ENCODE measurements at places on chromosomes 12 and 14.

DNA sequence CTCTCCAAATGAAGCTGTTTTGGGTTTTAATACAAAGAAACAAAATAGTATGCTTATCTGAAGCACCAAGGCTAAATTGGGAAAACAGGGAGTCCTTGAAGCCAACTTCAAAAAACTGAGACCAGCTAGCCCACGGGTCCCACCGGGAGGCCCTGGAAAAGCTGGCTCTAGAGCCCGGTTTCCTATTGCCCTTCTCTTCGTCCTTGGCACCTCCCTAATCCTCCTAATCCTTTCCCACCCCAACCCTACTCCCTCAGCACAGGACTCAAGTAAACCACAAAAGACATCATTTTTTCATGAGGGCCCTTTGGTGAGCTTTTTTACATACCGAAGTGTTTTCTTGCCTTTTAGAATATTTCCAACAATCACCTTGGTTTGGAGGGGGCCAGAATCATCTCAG lies 11.3 kb downstream of the LRRC74A start:
- DNase-seq = no peak

DNA sequence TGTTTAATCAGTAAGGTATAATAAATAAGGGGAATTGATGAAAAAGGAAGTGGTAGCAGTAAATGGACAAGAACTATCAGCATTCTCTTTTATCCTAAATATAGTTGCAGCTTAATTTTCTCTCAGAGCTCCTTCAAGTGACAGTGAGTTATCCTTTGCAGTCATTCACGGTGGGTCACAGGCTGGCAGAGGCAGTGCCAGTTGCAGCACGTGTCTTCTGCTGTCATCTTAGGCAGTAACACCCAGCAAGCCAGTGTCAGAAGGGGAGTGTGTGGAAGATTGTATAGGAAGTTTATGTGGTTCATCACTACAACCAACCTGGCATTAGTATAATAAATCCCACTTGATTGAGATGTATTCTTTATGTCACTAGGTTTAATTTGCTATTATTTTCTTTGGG lies 170.0 kb downstream of the CCDC91 start:
- no peak for DNase-seq

DNA sequence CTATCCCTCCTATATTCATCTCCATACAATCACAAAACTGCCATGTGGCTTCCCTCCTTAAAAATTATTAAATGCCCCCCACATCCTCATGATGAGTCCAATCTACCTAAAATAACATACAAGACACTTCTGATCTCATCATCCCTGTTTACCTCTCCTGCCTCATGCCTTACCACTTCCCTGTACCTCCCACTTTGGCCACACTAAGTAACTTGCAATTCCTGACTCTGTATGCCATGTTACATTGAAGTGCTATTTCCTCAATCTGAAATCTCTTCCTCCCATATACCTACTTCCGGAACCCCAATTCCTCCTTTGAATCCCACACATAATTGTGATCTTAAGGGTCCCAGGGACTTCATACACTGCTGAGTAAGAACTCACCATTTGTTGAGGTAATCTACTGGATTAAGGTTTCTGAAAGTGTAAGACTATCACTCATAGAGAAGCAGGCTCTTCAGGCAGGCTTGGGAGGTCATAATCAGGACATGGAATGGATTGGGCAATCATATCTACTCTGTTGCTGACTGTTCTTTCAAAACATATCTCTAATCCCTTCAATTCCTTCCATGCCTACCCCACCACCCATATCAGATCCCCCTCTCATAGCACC lies 117.6 kb upstream of the PLEKHG7 start:
- no peak for DNase-seq

DNA sequence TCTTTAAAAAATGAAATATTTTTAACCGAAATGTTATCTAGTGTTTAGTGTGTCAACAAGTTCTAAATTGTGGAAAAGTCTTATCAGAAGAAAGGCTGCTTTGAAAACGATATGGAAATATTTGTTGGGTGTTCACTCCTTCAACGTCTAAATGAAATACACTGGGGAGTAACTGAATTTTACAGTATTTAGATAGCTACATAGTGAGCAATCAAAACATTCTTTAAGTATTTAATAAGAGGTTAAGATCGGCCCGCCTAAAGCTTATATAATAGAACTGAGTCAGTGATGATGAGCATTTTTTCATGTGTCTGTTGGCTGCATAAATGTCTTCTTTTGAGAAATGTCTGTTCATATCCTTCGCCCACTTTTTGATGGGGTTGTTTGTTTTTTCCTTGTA lies 228.3 kb downstream of the RAD51B start:
- no peak for DNase-seq

- DNase-seq = no peak
Measured at GRCh38 chr12:54300732-54301427, at the start of gene NFE2. NFE2 (minus strand) TSS chr12:54301015; CDS start chr12:54295248, 5,767 bp downstream.

DNA sequence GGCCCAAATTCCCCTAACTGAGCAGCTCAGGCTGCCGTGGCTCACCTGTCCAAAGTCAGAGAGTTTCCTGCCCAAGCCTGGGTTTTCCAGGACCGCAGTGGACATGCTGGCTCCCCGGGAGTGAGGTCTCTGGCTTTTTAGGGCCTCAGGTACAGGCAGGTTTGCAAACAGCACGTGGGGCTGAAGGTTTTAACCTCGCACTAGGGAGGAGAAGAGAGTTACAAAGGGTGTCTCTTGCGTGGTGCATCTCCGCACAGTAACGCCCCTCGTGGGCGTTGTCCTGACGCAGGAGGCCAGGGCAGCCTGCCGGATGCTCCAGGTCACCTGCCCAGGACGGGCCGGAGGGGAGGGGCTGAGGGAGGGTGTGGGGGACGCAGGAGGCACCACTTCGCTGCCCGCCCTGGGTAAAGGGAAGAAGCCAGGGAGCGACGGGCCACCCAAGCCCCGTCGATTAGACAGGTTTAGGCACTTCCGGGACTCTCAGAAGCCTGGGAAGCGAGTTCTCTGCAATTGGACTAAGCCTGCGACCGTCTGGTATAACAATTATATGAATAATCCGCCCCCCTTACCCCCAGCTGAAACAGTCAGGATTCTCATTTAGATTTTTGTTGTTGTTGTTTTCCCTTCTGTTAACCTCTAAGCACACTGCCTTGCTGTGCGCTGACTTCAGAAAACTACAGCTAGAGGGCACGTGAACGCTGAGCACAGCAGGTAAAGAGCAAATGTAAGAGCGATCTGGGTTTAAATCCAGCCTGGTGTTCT lies at the start of gene PAH:
PAH (minus strand) TSS at position 219 of the 762 bp plus-strand sequence; CDS start at position 105, 114 bp downstream.
- DNase-seq = no peak

DNA sequence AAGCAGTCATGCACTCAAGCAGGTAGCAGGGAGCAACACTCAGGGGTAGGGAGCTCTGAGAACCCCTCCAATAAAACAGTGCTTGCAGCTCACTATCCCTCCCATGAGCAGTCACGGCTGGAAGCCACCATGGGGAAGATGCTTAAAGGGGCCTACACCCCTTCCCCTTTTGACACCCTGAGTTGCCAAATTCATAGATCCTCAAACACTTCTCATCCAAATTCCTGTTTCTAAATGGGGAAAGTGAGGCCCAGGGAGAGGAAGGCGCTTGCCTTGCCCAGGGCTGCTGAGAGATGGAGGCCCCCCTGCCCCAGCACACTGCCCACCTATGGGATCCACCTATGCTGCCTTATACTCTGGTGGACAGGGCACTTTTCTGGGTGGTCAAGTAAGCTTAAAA lies 7.2 kb upstream of the ENDOU start:
- DNase-seq = no peak

DNA sequence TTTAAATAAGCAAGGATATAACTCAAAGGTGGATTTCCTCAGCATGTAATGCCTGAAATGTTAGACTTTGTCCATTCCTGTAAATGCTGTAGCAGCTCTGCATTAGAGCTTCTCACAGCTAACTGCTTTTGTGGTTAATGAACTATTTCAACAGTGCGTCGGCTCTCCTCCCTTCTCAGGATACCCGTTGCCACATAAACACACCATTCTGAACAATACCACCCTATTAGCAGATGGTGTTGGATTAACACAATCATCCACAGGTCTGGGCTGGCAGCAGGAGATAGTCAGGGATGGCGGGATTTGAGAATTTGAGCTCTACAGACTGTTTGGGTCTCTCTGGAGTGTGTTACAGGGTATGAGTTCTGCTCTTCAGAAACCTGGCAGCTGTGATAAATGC lies 33.5 kb upstream of the C12orf42 start:
- DNase-seq = no peak

- DNase-seq = no peak
Measured at GRCh38 chr12:128298091-128298748, 31.2 kb downstream of the TMEM132C start.

- DNase-seq = no peak
Measured at GRCh38 chr14:56324454-56324853, 206.2 kb downstream of the PELI2 start.

GRCh38 chr14:74860899-74861733 lies 14.8 kb downstream of the PROX2 start:
- DNase-seq = peak; percentile 91

DNA sequence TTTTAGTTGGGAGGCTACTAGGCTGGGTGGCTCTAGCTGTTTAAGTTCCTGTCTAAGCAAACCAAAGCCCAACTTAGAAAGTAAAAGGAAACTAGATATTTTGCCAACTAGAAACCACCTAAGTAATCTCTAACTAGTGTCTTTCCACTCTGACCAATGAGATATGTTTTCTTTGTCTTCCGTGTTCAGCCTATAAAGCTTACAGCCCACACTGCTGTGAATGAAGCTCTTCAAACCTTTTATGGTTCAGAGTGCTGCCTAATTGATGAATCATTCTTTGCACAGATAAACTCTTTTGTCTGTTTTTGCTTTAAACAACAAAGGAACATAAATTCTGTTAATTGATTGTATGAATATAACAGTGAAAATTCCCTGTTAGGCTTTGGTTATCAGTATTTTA lies 66.1 kb downstream of the FUT8 start:
- no peak for DNase-seq

GRCh38 chr12:132117558-132117875 lies 26.6 kb downstream of the DDX51 start:
- DNase-seq = no peak

GRCh38 chr12:83093426-83093825 lies 406.7 kb downstream of the TMTC2 start:
- DNase-seq = no peak

- DNase-seq = no peak
Measured at GRCh38 chr12:6026998-6027397, 81.9 kb upstream of the ANO2 start.

DNA sequence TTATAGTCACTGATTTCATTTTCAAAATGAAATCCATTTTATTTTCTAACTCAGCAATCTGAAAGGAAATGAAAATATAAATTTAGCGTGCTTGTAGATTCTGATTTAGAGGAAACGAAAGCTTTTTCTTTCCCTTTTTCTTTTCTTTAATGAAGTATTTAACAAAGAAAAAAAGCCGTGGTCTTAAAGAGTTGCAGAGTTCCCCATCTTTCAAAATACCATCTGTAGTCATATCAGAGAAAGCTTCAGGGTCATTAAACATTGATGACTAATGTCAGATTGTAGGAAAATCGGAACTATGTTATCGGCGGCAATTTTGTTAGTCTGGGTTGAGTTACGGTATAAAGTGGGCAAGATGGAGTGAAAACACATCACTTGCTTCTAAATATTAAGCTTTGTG lies 32.3 kb downstream of the DRAM1 start:
- no peak for DNase-seq

- no peak for DNase-seq
Measured at GRCh38 chr14:98916476-98916875, 355.5 kb downstream of the BCL11B start.

DNA sequence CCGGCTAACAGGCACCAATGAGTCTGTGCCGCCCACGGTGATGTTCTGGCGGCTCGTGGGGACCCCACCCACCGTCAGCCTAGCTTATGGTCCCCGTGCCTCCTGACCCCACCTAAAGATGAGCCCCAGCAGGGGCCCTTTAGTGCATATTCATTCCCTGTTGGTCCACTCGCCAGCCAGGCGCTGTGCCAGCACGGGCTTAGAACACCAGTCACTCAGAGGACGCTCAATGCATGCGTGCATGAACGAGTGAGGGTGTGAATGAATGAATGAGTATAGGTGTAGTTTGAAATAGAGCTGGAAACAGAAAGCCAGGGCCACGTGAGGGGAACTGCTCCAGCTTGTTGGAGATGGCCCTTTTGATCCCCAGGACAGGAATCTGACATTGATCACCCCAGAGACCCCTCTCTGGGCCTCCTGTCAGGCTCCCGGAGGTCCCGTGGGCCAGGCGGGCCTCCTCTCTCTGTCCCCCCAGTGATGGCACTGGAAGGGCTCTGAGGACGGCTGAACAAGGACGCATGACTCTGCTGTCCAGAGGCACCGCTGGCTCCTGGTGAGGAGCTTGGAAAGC lies 193.9 kb upstream of the C14orf180 start:
- DNase-seq = no peak

- no peak for DNase-seq
Measured at GRCh38 chr14:41901089-41901488, 294.4 kb downstream of the LRFN5 start.

GRCh38 chr12:113239811-113240331 lies 18.6 kb downstream of the TPCN1 start:
- DNase-seq = no peak

GRCh38 chr12:103301642-103302591 lies 193.9 kb downstream of the C12orf42 start:
- DNase-seq = no peak

- no peak for DNase-seq
Measured at GRCh38 chr12:68612202-68612601, 1.5 kb downstream of the RAP1B start.

DNA sequence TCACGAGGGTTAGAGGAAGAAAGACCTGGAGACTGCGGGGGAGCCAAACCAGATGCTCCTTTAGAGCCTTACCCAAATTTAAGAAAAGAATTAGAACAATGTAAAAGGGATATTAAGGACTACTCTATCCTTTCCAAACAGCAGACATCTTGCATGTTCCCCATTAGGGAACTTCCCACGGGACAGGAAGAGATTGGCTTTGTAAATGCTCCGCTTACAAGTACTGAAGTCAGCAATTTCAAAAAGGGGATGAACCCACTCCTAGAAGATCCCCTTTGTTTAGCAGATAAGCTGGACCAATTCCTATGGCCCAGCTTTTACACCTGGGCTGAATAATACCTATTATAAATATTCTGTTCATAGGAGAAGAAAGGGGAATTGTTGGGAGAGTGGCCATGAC lies 74.2 kb downstream of the APOBEC1 start:
- DNase-seq = no peak

- DNase-seq = no peak
Measured at GRCh38 chr12:12606781-12607589, 4.7 kb upstream of the CREBL2 start.

- DNase-seq = no peak
Measured at GRCh38 chr12:122856999-122857671, 21.9 kb downstream of the HIP1R start.

DNA sequence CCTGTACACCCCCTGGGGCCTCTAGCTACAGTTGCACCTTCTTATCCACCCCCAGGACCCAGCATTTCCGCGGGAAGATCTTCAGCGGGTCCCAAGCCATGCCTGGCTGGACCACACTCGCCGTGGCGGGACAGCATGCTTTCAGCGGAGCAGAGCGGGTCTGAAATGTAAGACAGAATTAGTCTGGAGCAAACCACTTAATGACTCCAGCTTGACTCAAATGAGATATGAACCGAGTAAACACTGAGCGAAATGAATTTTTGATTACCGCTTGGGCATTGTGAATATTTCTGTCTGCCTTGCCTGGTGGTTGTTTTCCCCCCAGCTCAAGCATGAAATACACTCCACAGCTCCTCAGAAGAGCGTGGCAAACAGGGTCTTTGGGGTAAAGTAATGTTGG lies 60.8 kb downstream of the SLC24A4 start:
- DNase-seq = no peak

Measured in stimulated activated CD8-positive, alpha-beta memory T cell treated with anti-CD3 and anti-CD28 coated beads, Interleukin-4, amount 100 ng/mL, for 1 hour (primary cell).